ENCODE measurements at places on chromosomes 16 and 17. TPM values are rescaled to one million over a fixed set of nuclear protein-coding genes. Genes with fewer than 3 reads are reported as not detected.

Gene RTN4RL1
- total RNA-seq, result 3.7 TPM

Gene EFTUD2
- total RNA-seq, result 55.5 TPM

Gene ADGRG1
- total RNA-seq, result 97.7 TPM

Gene CA4
- not detected for total RNA-seq

Gene ENPP7
- total RNA-seq, result not detected

All from vagina (tissue), 2 donors.